Activated effector memory CD4-positive, alpha-beta T cell treated with Interleukin-2 at 50 U/mL for 16 hours (primary cell): ENCODE measurements at places on chromosomes 3 and 15.
A peak's percentile ranks its signal among the peaks of the same experiment; 100 is the strongest.

DNA sequence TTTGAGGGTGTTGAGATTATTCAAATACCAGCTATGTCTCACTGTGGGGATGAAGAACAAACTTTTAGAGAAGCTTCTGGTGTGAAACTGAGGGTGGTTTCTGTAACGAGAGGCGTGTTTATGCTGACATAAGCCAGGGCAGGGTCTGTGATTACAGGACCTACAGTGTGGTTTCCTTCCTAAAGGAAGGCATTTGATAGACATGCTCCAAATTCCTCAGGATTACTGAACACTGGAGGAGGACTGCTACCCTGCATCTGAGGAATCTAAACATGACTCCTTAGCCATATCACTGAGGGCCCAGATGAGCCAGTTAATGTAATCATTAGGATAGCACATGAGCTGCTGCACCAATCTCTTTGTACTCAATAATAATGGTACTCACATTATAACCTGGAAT, 328.4 kb upstream of the UMPS start:
- DNase-seq = no peak

- no peak for DNase-seq
Observed at GRCh38 chr15:76756381-76756780, 148.8 kb downstream of the SCAPER start.

GRCh38 chr15:31128919-31129768, 27.6 kb upstream of the TRPM1 start:
- peak; percentile 49 for DNase-seq

DNA sequence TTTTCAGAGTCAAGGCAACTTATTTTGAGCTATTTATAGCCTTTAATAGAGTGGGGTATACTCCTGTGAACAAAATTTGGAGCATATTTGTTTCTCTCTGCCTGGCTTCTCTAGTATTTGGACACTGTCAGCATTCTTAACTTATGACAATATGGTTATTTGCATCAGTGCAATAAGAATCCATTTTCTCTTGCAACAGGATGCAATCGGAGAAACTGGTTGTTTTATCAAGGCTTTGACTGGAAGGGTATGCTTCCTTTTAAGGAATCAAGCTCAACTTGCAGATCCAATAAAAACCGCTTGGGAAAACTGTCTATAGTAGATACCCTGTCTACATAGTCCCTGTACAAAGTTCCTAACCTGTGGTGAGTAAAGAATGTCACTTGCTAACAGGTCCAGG, 106.7 kb downstream of the DPH6 start:
- DNase-seq = no peak

DNA sequence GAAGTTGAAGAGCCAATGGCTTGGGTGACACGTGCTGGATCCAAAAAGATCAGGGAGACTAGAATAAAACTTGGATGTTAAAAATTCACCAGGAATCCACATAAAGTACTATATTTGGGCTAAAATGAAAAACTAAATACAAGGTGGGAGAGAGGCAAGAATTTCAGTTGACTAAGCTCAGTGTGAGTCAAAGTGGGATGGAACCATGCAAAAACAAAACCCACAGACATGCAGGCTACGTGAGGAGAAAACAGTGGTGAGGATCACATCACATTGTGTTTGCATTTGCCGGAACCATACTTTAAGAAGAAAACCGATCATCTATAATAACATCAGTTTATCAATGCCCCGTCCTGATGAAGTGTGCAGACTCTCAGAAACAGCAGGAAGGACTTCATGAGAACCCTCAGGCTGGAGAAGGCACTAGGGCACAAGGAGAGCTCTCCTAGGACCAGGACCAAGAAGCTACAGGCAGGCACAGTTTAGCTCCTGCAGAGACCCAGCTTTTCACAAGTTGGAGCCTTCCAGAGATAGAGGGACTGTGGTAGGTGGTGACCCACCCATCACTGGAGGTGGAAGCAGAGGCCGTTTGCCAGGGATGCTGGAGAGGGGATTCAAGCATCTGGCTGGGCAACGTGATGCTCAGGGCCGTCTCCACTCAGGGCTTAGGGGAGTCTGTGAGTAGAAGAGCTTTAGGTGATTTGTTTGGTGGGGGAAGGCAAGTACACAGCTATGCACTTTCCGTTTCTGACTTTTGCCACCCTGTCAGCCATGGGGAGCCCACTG, 29.0 kb upstream of the NR2E3 start:
- no peak for DNase-seq
